ENCODE measurements at places on chromosomes 1 and 21. TPM values are rescaled to one million over a fixed set of nuclear protein-coding genes. Genes with fewer than 3 reads are reported as not detected.

AADACL3 gene
- not detected for total RNA-seq

PLA2G5 gene
- total RNA-seq = not detected

CHRM3 gene
- total RNA-seq = under 0.01 TPM

IFNLR1 gene
- total RNA-seq = 1.5 TPM

SLAMF9 gene
- total RNA-seq = not detected

SLAMF7 gene
- total RNA-seq = not detected

SSX2IP gene
- 3.7 TPM for total RNA-seq

COL11A1 gene
- 1.8 TPM for total RNA-seq

PLEKHG5 gene
- 14.2 TPM for total RNA-seq

UBXN10 gene
- under 0.01 TPM for total RNA-seq

GPR37L1 gene
- not detected for total RNA-seq

DPT gene
- total RNA-seq = not detected

TRIM46 gene
- 6.0 TPM for total RNA-seq

FOXD2 gene
- 0.51 TPM for total RNA-seq

PLPPR4 gene
- total RNA-seq = 0.16 TPM

CRYBG2 gene
- 0.25 TPM for total RNA-seq

AMY2B gene
- total RNA-seq = 0.33 TPM

MYBPH gene
- total RNA-seq = not detected

TNFRSF18 gene
- total RNA-seq = 5.1 TPM

ZBTB18 gene
- total RNA-seq = 8.6 TPM

DSTYK gene
- 9.8 TPM for total RNA-seq

RNASEL gene
- total RNA-seq = 4.1 TPM

TFF2 gene
- total RNA-seq = not detected

CLEC20A gene
- 0.33 TPM for total RNA-seq

FAM177B gene
- not detected for total RNA-seq

ZNF683 gene
- not detected for total RNA-seq

ALX3 gene
- not detected for total RNA-seq

TMEM81 gene
- 1.5 TPM for total RNA-seq

LINGO4 gene
- total RNA-seq = not detected

NCMAP gene
- under 0.01 TPM for total RNA-seq

LPAR3 gene
- 0.16 TPM for total RNA-seq

PARS2 gene
- 5.5 TPM for total RNA-seq

PDE9A gene
- not detected for total RNA-seq

PLPP3 gene
- 9.6 TPM for total RNA-seq

DMBX1 gene
- not detected for total RNA-seq

MAN1C1 gene
- total RNA-seq = 1.6 TPM

TINAGL1 gene
- 352 TPM for total RNA-seq

LCE1B gene
- not detected for total RNA-seq

CBR1 gene
- 110 TPM for total RNA-seq

GCSAML gene
- total RNA-seq = not detected

CATSPERE gene
- total RNA-seq = 0.16 TPM

LIPI gene
- not detected for total RNA-seq

PROK1 gene
- not detected for total RNA-seq

PRAMEF17 gene
- total RNA-seq = not detected

MR1 gene
- 1.1 TPM for total RNA-seq

ANXA9 gene
- total RNA-seq = 1.3 TPM

MTARC1 gene
- 5.2 TPM for total RNA-seq

CADM3 gene
- not detected for total RNA-seq

SPRR4 gene
- total RNA-seq = not detected

FAM72D gene
- total RNA-seq = 2.4 TPM

OR2T35 gene
- not detected for total RNA-seq

OR2L2 gene
- not detected for total RNA-seq

LMX1A gene
- total RNA-seq = not detected

PTPRU gene
- 27.5 TPM for total RNA-seq

TRNP1 gene
- 56.5 TPM for total RNA-seq

SPATA46 gene
- total RNA-seq = not detected

AUNIP gene
- total RNA-seq = 1.1 TPM
